Activated T-helper 1 cell treated with anti-CD3 and anti-CD28 coated beads, Interleukin-2, amount 50 U/mL, for 16 hours (primary cell): ENCODE measurements at places on chromosomes 1 and 21.

- DNase-seq = no peak
Observed at GRCh38 chr1:147719711-147720225, 40.6 kb downstream of the GJA5 start.

DNA sequence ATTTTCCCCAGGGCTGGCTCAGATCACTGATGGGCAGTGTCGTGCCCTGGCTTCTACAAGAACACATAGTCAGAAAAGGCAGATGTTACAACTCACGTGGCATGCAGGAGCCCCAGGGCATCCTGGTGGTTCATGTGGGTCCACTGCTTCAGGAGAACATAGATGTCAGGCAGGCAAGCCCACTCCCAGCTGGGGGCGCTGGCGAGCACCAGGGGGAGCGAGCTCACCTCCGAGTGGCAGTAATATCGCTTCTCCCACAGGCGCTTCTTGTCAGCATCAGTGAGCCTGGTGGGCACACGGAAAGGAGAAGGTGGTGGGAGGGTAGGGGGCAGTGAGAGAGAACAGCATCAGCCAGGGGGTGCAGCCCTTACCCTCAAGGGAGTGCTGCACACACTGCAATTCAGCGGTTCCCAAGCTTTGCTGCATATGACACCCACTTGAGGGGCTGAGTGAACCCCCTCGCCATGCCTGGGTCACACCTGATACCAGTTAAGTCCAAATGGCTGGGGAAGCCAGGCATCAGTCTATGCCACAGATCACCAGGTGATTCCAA, 34.3 kb upstream of the PPP1R15B start:
- no peak for DNase-seq

GRCh38 chr1:25871086-25871703, 4.3 kb downstream of the PAQR7 start:
- no peak for DNase-seq

DNA sequence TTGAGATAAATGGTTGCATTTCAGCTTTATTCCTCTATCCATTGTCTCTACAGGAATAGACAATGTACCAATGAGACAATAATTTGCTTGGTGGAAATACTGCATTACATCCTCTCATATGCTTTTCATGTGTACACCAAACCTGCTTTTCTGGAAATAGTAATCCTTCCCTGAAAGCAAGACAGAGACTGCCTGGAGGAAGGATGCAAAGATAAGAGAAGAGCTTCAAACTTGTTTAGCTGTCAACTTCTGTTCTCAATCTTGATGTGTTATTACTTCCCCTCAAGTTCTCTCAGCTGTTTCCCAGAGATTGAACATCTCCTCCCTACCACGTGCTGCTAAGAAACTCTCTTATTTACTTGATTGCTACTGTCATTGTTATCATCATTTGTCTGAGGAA, 1125.4 kb upstream of the TMPRSS15 start:
- no peak for DNase-seq
